Epithelial cell of proximal tubule (primary cell): ENCODE measurements at places on chromosomes 6 and 20. TPM values are rescaled to one million over a fixed set of nuclear protein-coding genes. Genes with fewer than 3 reads are reported as not detected.

GRCh38 chr6:140561701-140562100, 1187.3 kb upstream of the CITED2 start:
- no peak for DNase-seq

DNA sequence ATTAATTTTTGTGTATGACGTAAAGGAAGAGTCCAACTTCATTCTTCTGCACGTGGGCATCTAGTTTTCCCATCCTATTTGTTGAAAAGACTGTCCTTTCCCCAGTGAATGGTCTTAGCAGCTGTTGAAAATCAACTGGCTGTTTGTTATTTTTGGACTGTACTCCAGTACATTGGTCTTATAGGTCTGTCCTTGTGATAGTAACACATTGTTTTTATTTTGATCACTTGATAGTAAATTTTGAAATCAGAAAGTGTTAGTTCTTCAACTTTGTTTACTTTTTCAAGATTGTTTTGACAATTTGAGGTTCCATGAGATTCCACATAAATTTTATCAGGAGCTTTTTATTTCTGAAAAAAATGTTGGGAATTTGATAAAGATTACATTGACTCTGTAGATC, 280.2 kb upstream of the FOXQ1 start:
- DNase-seq = no peak

The ADGRB3 gene
- total RNA-seq = 3.0 and 4.7 TPM in 2 replicates

DNA sequence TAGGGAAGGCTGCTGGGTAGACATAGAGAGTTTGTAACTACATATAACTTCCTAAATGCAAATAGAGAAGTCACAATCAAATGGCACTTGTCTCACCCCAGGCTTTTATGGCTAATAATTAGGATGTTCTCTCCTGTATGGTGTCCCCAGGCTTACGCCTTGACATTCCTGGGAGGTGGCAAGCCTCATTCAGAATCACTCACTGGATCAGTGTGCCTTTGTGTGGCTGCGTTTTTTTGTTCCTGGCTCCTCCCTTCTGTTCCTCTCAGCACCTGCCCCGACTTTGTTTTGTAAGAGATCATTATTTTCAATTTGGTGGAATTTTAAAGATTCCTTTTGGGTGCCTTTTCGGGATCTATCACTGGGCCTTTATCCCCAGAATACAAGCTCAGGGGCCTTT, 5.7 kb downstream of the LAMP5 start:
- DNase-seq = no peak

GRCh38 chr6:2979819-2980464, 8.6 kb upstream of the SERPINB6 start:
- no peak for DNase-seq

The NKAPL gene
- total RNA-seq = 0.17 and 0.65 TPM in 2 replicates

The SOBP gene
- 1.6 and 2.5 TPM in 2 replicates for total RNA-seq

GRCh38 chr20:37727957-37728634, 34.3 kb downstream of the CTNNBL1 start:
- DNase-seq = no peak

- DNase-seq = peak; percentile 41
These were observed 2.1 kb downstream of the NQO2 start for GRCh38 chr6:3001773-3002293.

DNA sequence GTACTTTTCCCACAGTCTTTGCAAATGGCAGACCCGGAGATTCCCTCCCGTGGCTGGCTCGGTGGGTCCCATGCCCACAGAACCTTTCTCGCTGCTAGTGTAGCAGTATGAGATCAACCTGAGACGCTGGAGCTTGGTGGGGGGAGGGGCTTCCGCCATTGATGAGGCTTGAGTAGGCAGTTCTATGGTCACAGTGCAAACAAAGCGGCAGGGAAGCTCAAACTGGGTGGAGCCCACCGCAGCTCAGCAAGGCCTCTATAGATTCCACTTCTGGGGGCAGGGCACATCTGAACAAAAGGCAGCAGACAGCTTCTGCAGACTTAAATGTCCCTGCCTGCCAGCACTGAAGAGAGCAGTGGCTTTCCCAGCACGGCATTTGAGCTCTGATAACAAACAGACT, 186.0 kb upstream of the KCNK16 start:
- no peak for DNase-seq
